Nephron progenitor cell (in vitro differentiated cells): ENCODE measurements at places on chromosomes 6 and 20.

DNA sequence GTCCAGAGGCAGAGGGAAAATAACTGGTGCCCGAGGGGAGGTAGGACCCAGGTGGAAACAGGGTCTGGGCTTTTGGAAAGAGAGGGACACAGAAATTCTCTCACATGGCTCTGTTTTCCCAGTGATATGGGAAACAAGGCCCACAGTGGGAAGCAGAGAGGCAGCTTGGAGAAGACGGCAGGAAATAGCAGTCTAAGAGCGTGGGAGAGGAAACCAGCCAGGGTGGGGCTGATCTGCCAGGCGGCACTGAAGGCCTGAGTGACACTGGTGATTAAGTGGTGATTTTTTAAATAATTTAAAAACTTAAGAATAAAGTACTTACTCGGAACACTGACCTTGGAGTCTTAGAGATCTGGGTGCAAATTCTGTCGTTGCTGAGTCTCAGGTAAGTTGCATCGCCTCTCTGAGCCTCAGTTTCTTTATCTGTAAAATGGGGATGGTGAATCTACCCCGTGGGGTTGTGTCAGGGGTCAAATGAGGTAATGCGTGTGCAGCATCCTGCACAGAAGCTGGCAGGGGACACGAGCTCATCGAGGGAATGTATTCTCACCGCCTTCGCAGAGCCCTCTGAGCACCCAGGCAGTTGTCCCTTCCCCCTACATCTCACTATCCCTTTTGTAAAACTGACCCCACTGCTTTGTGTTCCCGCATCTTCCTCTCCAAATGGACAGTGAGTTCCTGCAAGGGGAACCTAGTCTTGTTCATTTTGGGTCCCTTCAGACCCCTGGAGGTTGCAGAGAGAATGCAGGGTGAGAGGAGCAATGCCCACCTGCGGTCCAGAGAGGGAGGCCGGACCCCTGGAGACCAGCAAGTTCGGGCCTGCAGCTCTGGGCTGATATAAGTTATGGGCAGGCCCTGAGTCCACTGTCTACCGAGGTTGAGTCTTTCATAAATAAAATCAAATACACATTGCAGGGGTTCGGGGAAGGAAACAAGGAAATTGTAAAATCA is 228.6 kb upstream of the PMEPA1 start:
- DNase-seq = no peak

DNA sequence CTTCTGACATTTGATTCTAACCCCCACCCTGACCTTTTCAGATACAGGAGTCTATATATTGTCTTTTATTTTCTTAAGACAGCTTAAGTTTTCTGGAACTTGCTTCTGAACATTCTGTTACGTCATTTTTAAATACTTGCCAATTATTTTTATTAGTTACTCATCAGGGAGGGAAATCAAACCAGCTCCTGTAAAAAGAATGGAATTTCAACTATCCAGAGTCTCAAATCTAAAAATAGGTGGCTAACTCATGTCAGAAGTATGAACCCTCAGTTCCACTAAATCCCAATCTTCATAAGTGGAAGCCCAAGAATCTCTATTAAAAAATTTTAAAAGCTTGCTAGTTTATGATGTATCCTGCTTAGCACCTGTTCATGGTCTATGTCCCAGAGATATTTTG is 900.0 kb downstream of the KIF16B start:
- no peak for DNase-seq

DNA sequence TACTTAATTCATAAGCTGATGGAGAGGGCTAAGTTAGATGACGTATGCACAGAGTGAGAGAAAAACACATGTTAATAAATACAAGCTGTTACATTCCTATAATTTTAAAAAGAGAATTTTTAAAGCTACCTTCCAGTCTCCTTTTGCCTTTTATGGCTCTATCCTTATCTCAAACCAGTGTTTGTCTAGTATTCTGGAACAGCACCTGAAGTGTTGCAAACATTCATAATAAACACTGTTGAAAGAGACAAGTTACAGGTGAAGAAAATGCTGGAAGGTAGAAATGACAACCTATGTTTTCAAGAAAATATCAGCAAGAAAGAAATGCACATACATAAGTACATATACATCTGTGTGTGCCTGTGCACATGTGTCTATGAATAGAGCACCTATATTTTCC is 409.1 kb downstream of the PKHD1 start:
- no peak for DNase-seq

DNA sequence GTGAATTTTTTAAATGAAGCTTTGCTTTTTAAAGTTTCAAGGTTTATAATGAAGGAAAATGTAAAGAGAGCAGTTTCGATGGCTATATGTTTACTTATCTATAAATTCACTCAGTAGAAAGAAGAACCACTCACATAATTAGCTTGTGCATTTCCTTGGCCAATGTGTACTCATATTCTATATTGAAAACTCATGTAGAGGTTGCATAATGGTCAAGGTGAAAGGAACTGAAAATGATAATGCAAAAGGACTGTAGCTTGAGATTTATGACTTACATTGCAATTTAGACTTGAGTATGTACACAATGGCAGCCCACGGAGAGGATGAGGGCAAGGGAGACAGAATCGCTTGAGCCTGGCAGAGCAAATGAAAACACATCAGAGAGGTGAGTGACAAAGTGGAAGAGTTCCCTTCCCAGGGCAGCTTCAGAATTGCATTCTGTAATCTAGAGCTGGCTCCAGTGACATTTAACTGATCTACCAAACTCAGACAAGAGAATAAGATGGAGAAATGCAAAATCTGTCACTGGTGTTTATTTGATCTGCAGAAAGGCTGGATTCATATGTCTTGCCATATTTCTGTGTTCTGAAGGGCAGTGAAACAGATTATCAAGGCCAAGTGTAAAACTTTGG is 191.8 kb downstream of the TMEM200A start:
- DNase-seq = no peak

GRCh38 chr6:15842727-15843117 is 179.9 kb upstream of the DTNBP1 start:
- no peak for DNase-seq

- DNase-seq = no peak
Measured at GRCh38 chr20:63003546-63003945, 3.2 kb downstream of the BHLHE23 start.

DNA sequence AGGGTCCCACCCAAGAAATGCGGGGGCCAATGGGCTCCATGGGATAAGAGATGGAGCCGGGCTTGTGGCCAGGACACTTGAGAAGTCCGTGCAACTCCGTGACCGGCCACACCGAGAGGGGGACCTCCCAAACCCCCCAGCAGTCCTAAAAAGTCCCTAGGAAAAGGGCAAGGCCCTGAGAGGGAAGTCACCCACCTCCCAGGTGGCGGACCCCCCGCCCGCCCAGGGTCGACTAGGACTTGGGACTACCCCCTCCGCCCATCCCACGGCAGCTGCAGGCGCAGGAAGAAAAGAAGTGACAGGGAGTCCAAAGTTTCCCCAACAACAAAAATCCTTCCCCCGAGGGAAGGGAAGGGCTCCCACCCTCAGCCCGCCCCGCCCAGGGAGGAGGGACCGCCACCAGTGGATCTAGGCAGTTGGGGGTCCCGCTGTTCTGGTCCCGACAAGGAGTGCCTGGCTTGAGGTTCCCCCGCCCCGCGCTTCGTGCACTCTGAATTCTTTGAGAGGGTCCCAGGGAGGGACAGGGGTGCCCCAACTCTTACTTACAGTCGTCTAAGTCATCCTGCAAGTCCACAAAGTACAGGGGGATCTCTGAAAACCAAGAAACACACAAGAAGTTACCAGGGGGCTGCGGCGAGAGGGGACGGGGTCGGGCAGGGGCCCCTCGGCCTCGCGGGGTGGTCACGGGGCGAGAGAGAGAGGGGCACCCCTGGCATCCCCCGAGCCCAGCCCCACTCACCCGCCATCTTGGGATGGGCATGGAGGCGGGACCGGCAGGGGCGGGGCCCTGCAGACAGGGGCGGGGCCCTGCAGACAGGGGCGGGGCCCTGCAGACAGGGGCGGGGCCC is 611 bp upstream of the RAB22A start:
- peak; percentile 65 for DNase-seq

- no peak for DNase-seq
Measured at GRCh38 chr20:40746251-40746650, 57.2 kb upstream of the MAFB start.

GRCh38 chr6:107780226-107780625 is 43.9 kb downstream of the SCML4 start:
- DNase-seq = no peak

DNA sequence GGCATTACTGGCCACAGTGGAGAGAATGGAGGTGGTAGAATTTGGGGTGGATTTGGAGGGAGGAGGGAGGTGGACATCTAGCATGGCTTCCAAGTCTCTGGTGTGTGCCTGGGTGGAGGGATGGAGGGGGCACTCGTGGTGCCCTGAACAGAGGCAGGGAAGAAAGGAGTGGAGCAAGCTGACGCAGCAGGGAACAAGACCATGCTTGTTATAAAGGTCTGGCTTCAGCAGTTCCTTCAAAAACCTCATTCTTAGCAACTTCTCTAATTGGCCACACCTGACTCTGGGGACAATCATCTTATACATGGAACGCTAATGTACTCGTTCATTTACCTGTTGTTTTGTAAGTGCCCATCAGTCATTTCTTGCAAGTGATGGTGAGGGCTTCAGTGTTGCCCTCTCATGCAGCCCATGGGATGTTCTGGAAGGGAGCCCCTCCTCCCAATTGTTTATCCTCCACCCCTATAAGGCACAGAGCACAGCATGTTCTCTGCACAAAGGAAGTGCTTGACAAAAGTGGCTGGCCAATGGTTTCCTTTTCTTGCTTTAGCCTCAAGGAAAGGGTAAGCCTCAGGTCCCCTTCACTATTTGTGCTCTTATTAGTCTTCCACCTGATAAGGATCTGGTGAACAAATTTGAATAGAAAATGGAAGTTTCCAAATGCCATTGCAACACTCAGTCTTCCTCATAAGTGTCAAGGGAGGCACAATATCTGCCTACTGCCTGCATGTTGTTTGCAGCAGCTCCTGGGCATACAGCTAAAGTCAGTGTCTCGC is 39.3 kb downstream of the GFOD1 start:
- DNase-seq = no peak

DNA sequence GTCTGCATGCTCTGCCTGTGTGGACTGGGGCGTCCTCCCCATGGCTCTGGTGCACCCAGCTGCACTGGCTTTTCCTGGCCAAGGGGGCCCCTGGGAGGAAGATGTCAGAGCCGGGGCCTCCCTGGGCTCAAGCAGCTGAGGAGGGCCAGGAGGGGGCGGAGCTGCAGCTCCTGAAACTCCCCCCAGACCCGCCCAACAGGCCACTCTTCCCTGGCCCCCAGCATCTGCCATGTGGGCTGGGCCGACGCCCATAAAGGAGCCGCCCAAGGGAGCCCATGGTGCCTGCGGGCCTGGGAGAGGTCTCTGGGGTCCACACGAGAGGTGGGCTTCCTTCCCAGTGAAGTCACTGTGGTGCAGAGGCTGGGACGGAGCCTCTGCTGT is 4.0 kb downstream of the RBBP8NL start:
- DNase-seq = no peak

- no peak for DNase-seq
Measured at GRCh38 chr6:169898788-169899480, 147.5 kb downstream of the ERMARD start.

- DNase-seq = no peak
Measured at GRCh38 chr6:139152892-139153271, 18.0 kb downstream of the HECA start.

GRCh38 chr6:33694977-33695376 is 16.5 kb downstream of the UQCC2 start:
- no peak for DNase-seq
